Large intestine (tissue), 12 donors: ENCODE measurements at places on chromosomes 12 and 14. TPM values are rescaled to one million over a fixed set of nuclear protein-coding genes. Genes with fewer than 3 reads are reported as not detected.

GLIPR1 gene
- 14.1 TPM for polyA plus RNA-seq

SIX1 gene
- polyA plus RNA-seq, result 0.12 TPM

GARIN6 gene
- polyA plus RNA-seq, result not detected

GRCh38 chr14:102318781-102319276 is 717 bp upstream of the ZNF839 start:
- no peak for DNase-seq

GRCh38 chr14:54649056-54649455 is 82.1 kb downstream of the SAMD4A start:
- no peak for DNase-seq

DNA sequence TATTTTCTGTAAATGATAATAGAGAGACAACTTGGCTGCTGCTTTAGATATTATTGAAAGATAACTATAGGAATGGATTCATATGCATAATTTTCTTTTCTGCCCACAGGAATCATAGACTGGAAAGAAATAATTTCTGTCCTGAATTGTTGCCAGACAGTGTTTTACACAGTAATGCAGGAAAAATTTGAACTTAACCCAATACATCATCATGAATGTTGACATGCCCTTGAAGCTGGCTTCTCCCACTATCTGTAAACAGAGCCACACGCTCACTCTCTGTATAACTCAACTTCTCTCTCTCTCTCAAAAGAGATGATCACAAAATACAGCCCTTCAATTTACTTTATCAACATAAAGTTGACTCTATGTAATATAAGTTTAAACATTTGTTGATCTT is 56.6 kb downstream of the PAX9 start:
- no peak for DNase-seq

- DNase-seq, result no peak
Observed at GRCh38 chr14:74980731-74981461, 21.8 kb upstream of the EIF2B2 start.

- no peak for DNase-seq
Observed at GRCh38 chr14:60738843-60739508, 4.4 kb downstream of the MNAT1 start.

DNA sequence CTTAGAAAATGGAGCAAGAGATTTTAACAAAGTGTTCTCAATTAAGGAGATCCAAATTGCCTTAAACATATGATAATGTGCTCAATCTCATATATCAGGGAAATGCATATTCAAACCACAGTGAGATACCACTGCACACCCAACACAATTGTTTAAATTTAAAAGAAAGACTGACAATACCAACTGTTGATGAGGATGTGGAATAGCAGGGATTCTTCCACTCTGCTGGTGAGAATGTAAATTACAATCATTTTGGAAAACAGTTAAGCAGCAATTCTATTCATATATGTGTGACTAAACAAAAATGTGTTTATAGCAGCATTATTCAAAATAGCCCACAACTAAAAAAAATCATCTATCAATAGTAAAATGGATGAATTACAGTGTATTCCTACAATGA is 144.2 kb downstream of the KICS2 start:
- DNase-seq, result no peak

GRCh38 chr12:103912069-103912468 is 18.1 kb upstream of the HSP90B1 start:
- DNase-seq, result no peak

GRCh38 chr14:85316701-85317410 is 213.1 kb upstream of the FLRT2 start:
- DNase-seq, result no peak

- DNase-seq, result no peak
Observed at GRCh38 chr12:97764700-97765099, 302.1 kb downstream of the RMST start.

GRCh38 chr12:122858591-122859302 is 23.5 kb downstream of the HIP1R start:
- no peak for DNase-seq
